ENCODE measurements at places on chromosomes 2 and 18.

- no peak for DNase-seq
These were observed 1.2 kb downstream of the STON1 start for GRCh38 chr2:48531141-48531648.

GRCh38 chr2:69683170-69683971, 39.8 kb upstream of the AAK1 start:
- DNase-seq: no peak

DNA sequence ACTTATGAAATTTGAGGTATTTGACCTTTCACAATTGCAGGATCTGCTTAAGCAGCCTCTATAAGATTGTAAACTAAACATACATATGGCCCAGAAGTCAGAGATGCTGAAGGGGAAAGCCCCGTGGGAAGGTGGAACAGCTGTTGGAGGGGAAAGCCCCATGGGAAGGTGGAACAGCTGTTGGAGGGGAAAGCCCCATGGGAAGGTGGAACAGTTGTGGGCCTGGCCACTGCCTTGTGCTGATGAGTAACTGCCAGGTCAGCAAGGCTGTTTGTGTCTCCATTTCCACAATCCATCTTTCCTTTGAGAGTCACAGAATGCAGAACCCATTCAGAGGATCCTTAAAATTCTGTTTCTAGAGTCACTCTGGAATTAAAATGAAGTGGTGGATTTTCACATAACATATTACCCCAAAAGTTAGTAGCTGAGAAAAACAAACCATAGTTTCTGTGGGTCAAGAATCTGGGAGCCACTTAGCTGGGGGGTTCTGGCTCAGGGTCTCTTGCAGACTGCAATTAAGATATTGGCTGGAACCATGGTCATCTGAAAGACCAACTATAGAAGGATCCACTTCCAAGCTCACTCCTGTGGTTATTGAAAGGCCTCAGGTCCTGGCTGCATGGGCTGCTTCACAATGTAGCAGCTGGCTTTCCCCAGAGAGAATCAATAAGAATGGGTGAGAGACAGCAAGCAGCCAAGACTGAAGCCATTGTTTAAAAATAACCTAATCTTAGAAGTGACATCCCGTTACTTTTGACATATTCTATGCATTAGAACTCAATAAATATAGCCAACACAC, 86.6 kb upstream of the CAVIN2 start:
- DNase-seq: no peak

GRCh38 chr2:15687720-15688119, 96.1 kb downstream of the DDX1 start:
- no peak for DNase-seq

GRCh38 chr2:126888046-126888445, 10.6 kb upstream of the TEX51 start:
- no peak for DNase-seq

GRCh38 chr2:177147093-177147694, 65.4 kb upstream of the HNRNPA3 start:
- no peak for DNase-seq

DNA sequence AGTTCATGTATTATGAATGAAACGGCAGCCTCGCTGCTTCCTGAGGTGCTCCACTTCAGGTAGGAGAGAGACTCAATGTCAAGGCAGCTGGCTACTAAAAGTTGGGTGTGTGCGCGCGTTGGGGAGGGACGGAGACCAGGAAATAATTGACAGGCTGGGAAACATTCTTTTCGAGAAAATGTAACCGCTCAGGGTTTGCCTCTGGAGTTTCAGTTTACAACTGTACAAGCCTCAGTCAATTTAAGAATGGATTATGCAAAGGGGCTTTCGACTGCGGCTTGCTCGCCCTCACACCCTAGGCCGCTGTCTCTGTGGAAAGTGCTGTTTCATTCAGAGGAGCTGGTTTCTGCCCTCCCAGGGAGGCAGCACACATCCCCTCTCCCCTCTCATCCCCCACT, 4.4 kb upstream of the SPRED2 start:
- DNase-seq: no peak

All from activated T-cell treated with anti-CD3 and anti-CD28 coated beads, Interleukin-2, amount 50 U/mL, for 24 hours (primary cell).